WTC11 (cell line): ENCODE measurements at places on chromosomes 5 and 9. TPM values are rescaled to one million over a fixed set of nuclear protein-coding genes. Genes with fewer than 3 reads are reported as not detected.

DNA sequence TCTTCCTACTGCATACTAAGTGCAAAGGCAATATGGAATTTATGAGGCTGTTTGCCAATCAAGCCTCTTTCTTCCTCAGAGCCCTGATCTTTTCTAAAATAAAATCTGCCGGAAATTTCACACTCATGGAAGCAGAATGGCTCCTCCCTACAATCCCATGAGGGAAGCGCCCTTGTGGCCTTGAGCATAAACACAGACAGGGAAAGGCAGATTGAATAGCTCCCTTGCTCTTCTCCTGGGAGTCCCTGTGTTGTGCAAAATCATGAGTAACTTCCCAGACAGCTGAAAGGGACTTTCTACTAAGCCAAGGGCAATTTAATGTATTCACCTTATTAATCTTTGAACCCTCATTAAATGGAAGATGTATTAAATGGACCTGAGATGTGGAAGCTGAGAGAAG lies 226.1 kb upstream of the PIK3R1 start:
- no peak overlapping the region for H3K4me3 ChIP-seq
- no peaks in the 10 kb centered on the region for H3K27me3 ChIP-seq
- H3K4me1 ChIP-seq: 0 out of 2 replicates have a peak, but pooled peaks cover 5% of the 10 kb centered on the region
- no peak for DNase-seq
- no peaks in the 10 kb centered on the region for H3K36me3 ChIP-seq
- H3K27ac ChIP-seq: no peak overlapping the region

DNA sequence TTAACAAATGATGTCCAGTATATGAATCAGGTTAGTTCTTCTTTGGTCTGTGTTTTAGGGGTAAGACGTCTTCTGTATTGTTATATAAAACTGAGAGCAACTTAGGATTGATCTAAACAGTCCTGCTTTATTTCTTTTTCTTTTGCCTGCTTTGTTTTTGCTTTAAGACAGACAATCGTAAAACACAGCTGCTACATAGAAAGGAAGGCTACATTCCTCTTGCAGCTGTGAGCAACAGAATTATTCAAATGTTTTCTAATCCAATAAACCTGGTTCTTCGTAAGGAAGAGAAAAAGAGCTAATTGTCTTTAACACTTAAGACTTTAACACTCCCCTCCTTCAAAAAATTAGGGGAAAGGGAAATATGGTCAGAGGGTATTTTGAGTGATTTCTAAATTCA lies 14.6 kb downstream of the FGF1 start:
- H3K27me3 ChIP-seq: no peaks in the 10 kb centered on the region
- DNase-seq: no peak
- H3K36me3 ChIP-seq: no peaks in the 10 kb centered on the region
- no peak overlapping the region for H3K4me3 ChIP-seq

Gene TMEM215
- total RNA-seq: 0.21 to 0.34 TPM (median 0.31 TPM) in 3 replicates

GRCh38 chr9:79526149-79526672 lies 45.6 kb upstream of the TLE4 start:
- no peaks in the 10 kb centered on the region for H3K4me1 ChIP-seq
- DNase-seq: no peak
- H3K27me3 ChIP-seq: no peaks in the 10 kb centered on the region
- no peak overlapping the region for H3K4me3 ChIP-seq

Gene GZMA
- total RNA-seq: not detected in 3 replicates

GRCh38 chr5:78522476-78523260 lies 125.9 kb downstream of the LHFPL2 start:
- H3K4me1 ChIP-seq: peaks cover 36% of the 10 kb centered on the region
- H3K27ac ChIP-seq: no peak overlapping the region
- DNase-seq: no peak
- H3K27me3 ChIP-seq: no peaks in the 10 kb centered on the region
- H3K36me3 ChIP-seq: no peaks in the 10 kb centered on the region
- H3K4me3 ChIP-seq: no peak overlapping the region
